NCI-H2227 treated with DMSO at 0.1 percent for 48 hours (cell line): ENCODE measurements at places on chromosomes 6 and 20.

DNA sequence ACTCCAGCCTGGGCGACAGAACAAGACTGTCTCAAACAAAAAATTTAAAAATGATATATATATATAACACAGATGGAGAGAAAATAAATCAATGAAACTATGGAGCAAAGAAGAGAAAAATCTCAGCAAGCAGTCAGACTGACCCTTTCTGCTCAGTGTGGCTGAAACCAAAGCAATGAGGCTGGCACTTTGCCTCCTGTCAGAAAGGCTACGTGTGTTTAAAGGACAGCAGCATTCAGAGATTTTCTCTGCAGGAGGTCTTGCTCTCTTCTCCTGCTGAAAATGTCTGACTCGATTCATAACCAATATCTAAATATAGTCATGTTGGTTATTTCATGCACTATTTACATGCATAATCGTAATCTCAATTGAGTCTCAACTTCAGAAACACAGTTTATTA is 527.0 kb upstream of the JARID2 start:
- DNase-seq, result no peak

GRCh38 chr6:16635810-16636602 is 125.3 kb downstream of the ATXN1 start:
- DNase-seq, result no peak

DNA sequence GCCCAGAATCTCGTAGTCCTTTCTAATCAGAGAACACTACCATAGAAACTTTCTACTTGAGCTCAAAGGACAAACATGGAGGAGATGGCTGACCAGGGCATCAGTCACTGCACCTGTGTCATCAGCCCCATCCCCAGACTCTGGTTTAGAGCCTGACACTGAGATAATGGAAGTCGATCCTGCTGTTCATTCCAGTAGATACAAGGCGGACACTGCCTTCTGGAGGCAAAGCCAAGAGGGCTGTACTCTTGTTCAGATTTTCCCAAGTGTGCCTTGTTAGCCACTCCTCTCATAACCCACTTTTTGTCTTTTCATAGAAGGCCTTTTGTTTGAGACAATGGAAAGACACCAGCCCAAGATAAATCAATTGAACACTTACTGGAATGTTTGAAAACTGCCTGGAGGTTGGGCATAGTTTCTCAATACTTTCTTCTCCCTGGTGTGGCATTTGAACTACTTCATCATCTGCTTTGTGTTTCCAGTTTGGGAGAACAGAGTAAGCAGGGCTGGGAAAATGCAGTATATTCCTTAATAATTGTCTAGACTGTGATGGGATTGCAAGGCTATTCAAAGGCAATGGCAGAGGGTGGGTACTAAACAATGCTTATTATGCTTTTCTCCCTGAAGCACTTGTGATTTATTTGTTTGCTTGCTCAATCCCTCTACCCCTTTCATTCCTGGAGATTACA is 99.7 kb downstream of the CLIC5 start:
- DNase-seq, result no peak

DNA sequence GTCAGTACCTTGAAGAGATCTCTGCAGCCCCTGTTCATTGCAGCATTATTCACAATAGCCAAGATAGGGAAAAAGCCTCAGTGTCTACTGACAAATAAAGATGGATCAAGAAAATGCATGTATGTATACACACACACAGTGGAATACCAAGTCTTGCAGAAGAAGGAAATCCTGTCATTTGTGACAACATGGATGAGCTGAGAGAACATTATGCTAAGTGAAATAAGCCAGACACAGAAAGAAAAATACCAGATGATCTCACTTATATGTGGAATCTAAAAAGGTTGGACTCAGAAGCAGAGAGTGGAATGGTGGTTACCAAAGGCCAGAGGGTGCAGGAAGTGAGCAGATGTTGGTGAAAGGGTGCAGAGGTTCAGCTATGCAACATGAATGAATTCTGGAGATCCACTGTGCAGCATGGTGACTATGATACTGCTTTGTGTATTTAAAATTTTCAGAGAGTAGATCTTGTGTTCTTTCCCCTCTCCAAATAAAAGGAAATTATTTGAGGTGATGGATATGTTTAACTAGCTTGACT is 11.0 kb upstream of the SLC22A1 start:
- no peak for DNase-seq

GRCh38 chr20:22579711-22580697 is 4.4 kb downstream of the FOXA2 start:
- DNase-seq, result no peak

DNA sequence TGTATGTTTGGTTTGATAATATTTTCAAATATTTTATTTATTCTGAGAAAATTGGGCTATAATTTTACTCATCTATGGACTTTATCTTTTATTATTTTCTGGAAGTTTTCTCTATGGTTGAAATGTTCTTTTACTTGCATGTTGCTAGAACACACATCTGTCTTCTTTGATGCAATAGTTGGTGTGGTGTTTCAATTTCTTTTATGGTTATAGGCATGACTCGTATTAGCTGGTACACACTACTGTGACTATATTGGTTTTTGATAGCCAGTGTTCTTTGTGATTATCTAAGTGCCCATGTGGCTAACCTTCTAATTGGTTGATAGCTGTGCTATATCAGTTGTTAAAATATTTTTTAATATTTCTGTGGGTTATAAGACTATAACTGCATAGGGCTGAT is 1343.3 kb upstream of the GJE1 start:
- no peak for DNase-seq

GRCh38 chr6:37495244-37495934 is 4.3 kb downstream of the CCDC167 start:
- DNase-seq, result no peak
